ENCODE measurements at places on chromosomes 13 and 19.

- peak; percentile 50 for DNase-seq
These were observed at the start of gene ZNF254 for GRCh38 chr19:24086974-24087595. Gene ZNF254, plus strand, starts transcription at chr19:24087187. Its CDS starts 121 bp downstream, at chr19:24087308.

- DNase-seq: no peak
These were observed 5.5 kb downstream of the AP3D1 start for GRCh38 chr19:2145831-2146241.

- DNase-seq: no peak
These were observed 384.6 kb downstream of the FGF14 start for GRCh38 chr13:102017248-102017647.

DNA sequence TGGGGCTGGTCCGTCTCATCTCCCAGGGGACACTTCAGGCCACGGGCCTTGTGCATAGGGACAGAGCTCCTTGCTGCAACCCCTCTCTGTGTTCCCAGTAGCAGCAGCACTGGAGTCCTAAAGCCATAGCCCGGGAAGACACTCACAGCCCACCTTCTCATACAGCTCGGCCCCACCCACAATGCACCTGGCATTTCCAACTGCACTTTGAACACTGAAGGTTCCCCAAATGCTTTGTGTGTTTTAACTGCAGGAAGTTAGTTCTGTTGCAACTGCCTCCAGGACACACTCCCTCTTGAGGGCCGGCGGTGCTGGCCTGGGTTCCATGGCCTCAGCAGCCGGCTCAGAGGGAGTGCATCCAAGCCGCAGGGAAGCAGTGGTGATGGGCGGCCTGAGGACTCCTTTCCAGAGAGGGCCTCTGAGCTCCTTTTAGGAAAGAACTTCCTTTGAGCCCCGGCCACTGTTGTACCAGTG, 22.7 kb upstream of the TMEM255B start:
- no peak for DNase-seq

GRCh38 chr13:91144054-91144453, 203.4 kb upstream of the MIR17HG start:
- DNase-seq: no peak

- DNase-seq: no peak
These were observed 1.6 kb downstream of the RPL18 start for GRCh38 chr19:48617146-48617937.

GRCh38 chr13:113421673-113422270, 31.5 kb downstream of the ADPRHL1 start:
- no peak for DNase-seq

DNA sequence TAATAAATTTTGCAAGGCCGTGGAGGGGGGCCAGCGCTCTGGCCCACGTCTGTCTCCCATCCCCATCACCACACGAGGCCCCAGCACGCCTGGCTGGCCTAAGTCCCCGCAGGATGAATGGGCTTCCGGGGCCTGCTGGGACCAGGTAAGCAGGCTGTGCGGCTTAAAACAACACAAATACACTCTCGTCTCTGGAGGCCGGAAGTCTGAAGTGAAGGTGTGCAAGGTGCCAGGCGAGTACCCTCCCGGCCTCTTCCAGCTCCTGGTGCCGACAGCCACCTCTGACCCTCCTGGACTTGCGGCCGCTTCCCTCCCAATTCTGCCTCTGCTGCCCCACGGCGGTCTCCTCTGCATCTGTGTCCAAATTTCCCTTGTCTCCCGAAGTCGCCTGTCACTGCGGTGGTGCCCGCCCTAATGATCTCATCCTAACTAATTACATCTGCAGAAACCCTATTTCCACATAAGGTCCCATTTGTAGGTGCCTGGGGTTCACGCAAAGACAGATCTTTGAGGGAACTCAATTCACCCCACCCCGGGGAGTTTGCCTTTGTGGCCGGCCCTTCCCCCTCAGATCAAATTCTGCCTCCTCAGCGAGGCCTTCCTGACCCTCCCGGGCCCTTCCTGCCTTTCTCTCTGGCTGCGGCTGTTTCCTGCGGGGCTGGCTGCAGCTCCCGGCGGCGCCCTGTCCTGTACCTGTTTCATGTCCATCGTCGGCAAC, 8.1 kb upstream of the PTBP1 start:
- no peak for DNase-seq

- DNase-seq: no peak
These were observed 28.2 kb downstream of the IGFL2 start for GRCh38 chr19:46176116-46176860.

- DNase-seq: no peak
These were observed 30.9 kb downstream of the ATP4B start for GRCh38 chr13:113627136-113627535.

DNA sequence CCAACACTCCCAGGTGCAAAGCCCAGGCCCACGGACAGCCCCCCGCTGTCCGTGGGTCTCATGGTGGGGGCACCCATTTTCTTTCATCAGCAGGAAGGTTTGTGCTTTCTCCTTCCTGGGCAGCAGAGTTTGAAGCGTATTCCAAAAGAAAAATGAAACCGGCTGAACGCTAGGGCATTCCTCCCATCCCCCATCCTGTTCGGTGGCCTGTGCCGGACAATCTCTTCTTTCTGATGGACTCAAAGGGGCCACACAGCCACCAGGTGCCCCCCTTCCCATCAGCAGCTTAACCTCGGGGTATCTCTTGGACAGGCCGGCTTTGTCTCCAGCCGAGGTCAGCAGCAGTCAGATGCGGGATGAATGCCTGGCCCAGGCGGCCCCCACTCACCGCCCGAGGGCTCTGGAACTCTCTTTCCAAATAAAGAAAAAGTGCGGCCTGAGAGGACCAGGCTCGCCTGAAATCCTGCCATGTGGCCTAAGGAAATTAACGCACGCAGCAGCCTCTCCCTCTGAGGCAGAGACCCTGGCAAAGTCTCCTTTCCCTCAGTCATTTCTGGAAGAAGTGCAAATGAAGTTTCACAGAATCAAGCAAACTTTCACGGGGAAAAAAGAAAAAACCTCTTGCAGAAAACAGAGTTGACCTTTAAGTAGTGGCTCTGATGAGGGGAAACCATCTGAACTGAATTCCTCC, 67.8 kb downstream of the RASA3 start:
- DNase-seq: no peak

DNA sequence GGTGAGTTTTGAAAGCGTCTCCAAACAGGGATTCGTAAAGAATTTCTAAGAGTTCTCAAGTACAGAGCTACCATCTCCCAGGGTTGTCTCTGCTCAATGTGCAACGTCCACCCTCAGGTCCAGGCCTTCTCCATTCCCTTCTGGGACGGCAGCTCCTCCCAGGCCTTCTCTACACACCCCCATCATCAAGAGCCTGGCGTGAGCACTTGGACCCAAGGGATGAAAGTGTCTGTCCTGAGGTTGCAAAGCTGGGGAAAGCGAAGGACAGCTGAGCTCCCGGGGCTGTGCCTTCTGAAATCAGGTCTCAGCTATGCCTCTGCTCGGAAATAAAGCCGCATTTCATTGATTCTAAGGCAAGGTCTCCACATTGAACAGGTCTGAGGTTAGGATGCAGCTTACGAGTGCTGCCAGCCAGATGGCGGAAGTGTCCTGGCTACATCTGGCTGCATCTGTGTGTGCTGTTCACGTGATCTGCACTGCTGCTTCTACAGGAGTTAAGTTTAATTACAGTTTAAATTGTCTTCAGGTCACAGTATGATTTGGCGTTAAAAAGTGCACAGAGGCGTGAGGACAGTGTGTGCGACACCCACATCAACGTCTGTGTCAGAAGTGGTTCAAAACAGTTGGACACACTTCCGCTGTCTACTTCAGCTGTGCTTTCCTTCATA, 27.0 kb upstream of the MIER2 start:
- DNase-seq: no peak

GRCh38 chr19:17775991-17776803, 18.7 kb upstream of the B3GNT3 start:
- no peak for DNase-seq

DNA sequence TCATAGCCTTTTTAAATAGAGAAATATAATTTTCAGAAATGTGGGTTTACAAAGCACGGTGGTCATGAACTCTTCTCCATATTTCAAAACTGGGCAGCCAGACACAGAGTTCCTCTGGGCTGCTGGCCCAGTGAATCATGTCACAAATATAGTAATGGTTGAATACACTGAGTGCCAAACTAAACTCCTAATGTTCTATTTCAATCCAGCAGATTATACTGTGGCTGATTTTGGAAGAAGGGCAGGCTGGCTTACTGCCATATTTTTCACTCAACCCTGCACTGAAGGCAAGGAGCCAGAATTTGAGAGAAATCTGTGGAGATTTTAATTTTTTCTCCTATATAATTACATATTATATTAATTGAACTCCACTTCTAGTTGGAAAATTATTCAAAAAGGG, 17.0 kb upstream of the PRR20A start:
- DNase-seq: no peak

GRCh38 chr19:1445932-1446712, 3.8 kb upstream of the APC2 start:
- no peak for DNase-seq

GRCh38 chr19:47095476-47096099, 18.0 kb downstream of the ZC3H4 start:
- no peak for DNase-seq

- DNase-seq: no peak
These were observed 164.9 kb downstream of the DLEU7 start for GRCh38 chr13:50678464-50679162.

GRCh38 chr19:14004619-14005348, 1.3 kb downstream of the RFX1 start:
- no peak for DNase-seq

DNA sequence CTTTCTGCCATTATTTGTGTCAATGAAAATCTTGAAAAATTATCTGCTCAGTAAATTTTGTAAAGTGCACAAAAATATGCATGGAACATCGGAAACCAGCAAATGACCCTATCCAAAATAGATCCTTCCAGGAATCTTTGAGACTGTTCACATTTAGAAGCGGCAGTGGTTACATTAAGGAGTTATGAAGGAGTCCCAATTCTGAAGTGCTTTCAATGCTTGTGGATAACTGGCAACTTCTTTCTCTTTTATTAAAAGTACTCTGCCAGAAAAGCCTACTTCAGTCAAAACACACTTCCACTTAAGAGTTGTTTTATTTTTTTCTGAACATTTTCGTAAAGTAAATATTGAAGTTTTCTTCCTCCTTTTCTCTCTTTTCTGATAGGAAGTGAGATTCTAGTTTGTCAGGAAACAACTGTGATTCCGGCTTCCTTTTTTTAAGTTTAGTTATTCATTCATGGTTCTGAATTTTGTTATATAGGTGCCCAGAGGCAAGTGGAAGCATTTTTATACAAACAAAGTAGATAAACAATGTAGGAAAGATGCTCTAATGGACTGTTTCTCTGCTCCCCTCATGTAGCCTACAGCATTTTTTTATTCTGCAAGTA, 83.5 kb downstream of the PCDH9 start:
- no peak for DNase-seq

DNA sequence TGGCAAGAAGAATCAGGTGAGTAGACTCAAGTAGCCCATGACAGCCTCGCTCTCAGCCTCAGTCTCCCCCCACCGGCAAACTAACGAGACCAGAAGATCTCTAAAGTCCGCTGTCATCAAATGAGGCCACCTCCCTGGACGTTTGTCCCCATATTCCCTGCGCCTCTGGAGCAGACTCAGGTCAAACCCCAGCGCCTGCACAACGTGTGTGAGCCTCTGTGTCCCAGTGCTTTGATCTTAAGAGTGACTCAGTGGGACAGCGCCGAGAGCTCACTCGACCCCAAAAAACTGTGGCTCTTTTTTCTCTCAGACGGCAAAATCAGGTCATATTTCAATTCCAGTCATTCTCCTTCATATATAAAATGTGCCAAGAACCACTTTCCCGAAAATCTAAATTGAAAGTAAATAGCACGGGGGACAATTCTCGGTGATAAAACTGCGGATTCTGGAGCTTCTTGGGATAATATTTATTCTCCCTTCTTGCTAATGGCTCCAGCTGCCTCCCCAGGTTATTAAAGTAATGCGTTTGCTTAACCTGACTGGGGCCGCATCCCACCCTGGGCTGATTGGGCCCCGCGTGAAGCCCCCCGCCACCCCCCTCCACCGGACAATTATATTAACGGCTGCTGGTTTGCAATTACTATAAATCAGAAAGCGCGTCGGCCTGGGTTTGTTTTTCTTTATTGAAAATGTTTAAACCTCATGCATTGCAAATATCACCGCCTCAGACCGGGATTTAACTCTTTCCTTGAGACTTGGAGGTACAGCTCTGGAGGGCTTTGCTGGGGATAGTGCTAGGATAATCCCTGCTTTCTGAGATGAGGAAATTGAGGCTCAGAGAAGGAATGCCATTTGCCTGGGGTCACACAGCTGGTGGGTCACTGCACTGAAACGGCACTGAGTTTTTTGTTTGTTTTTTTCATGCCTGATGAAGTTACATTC, 37.5 kb upstream of the ZNRF4 start:
- no peak for DNase-seq

DNA sequence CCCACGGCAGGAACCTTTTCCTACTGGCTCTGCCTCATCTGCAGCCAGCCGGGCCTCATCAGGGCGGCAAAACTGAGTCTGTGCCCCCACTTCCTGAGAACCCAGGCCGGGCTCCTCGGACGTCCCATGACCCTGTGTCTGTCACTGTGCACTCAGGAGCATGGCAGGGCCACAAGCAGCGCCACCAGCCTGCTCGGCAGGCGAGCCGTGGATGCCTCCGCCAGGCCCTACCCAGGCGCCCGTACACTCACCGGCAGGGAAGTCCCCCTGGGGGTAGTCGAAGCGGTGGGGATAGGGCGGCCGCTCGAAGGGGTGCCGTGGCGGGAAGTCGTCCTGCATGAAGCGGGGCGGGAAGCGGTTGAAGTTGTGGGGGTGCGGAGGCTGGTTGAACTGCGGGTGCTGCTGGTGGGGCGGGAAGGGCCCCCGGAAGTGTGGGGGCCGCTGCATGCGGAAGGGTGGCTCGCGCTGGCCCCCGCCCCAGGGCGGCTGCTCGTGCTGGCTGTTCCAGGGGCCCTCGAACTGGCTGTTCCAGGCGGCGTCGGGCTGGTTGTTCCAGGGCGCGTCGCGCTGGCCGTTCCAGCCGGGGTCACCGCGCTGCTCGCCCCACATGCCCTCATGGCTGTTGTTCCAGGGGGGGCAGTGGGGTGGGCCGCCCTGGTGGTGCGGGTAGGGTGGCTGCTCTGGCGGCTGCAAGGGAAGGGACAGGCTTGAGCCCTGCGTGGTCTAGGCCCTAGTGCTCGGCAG, 17.1 kb downstream of the CHERP start:
- DNase-seq: no peak

DNA sequence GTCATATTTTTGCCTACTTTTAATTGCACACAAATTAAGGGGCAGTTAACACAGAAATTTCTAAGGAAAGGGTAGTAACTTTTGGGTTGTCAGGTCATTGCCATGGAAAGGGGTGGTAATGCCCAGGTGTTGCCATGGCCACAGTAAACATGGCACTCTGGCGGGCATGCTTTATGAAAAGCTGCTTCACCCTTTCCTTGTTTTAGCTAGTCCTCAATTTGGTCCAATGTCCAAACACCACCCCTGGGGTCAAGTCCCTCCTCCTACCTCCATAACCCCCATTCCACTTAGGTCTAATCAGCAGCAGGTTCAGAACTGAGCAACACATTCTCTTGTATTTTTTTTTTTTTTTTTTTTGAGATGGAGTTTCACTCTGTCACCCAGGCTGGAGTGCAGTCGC, 6.6 kb downstream of the FFAR2 start:
- no peak for DNase-seq

- no peak for DNase-seq
These were observed 13.0 kb upstream of the FPR3 start for GRCh38 chr19:51781999-51782398.
